ENCODE measurements at places on chromosomes 5 and 9. TPM values are rescaled to one million over a fixed set of nuclear protein-coding genes. Genes with fewer than 3 reads are reported as not detected.

- no peak overlapping the region for H3K4me3 ChIP-seq
- peaks cover 4% of the 10 kb centered on the region for H3K4me1 ChIP-seq
- no peak overlapping the region for H3K27ac ChIP-seq
- H3K36me3 ChIP-seq = no peaks in the 10 kb centered on the region
- no peak for DNase-seq
Observed at GRCh38 chr5:113040672-113041260, 64.2 kb downstream of the DCP2 start.

DNA sequence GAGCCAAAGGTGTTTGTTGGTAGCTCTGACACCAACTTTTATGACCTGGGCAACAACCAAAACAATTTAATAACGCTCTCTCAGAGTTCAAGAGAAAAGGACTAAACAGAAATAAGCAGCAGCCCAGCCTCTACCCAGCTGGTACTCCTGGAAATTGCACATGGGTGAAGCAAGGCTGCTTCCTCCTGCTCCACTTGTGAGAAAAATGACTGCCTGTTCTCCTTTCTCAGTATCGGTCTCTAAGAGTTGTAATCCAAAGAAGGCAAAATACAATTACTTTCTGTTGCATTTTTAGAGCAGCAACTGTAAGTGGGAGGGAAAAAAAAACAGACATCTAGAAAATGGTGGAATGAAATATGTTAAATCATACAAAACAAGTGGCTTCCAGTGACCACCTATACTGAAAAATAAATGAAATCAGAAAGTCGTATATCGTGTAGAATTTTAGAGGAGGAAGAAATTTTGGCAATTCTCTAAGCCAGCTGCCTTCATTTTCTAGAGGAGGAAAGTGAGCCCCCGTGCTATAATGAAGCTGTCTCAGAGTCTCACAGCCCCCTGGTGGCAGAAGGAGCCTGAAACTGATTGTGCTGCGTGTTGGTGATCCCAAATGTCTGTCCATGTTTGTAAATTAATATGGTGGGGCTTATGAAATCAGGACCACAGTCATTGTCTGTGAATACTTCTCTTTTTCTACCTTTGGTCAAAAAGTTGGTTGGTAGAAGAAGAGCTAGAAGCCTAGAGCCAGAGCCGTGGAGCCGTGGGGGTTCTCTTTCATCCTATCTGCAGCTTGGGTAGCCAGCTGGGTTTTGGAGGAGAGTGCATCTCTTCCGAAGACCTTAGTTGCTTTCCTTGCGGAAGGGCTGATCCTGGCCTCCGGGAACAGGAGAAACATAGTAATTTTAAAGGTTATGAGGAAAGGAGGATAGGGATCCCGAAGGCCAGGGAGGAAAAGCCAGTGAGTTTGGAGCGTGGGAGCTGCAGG is 139.9 kb downstream of the PIP5K1B start:
- no peaks in the 10 kb centered on the region for H3K27me3 ChIP-seq
- no peak overlapping the region for H3K4me3 ChIP-seq
- no peaks in the 10 kb centered on the region for H3K36me3 ChIP-seq
- H3K27ac ChIP-seq = no peak overlapping the region
- no peaks in the 10 kb centered on the region for H3K4me1 ChIP-seq
- peak; percentile 10 for DNase-seq

DNA sequence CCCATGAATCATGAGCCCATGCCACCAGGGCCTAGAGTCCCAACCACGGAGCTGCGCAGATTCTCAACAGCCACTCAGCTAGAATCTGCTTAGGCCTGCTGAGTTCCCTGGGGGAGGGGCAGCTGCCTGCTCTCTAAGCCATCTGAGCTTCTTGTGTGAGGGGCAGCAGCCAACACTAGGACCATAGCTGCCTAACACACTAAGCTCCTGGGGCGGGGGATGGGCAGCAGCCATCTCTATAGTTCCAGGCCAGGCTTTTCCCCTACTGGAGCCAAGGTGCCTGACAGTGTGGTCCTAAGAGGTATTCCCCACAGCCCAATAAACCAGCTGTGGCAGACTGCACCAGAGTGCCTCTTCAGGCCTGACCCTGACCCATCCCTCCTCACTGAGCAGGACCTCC is 255.9 kb upstream of the ACO1 start:
- no peaks in the 10 kb centered on the region for H3K36me3 ChIP-seq
- H3K27me3 ChIP-seq = no peaks in the 10 kb centered on the region
- no peak overlapping the region for H3K27ac ChIP-seq
- no peak for DNase-seq

F2RL2 gene
- not detected for total RNA-seq
